GM04504 (cell line): ENCODE measurements at places on chromosomes 13 and 19.
A peak's percentile ranks its signal among the peaks of the same experiment; 100 is the strongest.

DNA sequence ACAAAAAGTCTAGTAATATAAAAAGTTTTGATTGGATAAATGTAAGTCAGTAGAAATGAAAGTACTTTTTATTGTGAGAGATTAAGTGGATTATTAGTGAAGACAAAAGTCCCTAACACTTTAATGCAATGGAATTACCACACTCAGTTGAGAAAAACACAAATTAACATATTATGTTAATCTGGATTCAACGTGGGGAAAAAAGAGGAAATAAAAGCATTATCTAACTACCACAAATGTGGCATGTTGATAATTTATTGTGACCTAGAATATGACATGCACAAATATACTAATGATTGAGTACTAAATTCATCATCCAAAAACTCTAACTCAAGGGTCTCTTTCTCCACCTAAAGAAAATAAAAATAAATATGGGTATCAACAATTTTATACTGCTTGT lies 41.5 kb downstream of the FOXO1 start:
- DNase-seq, result no peak

DNA sequence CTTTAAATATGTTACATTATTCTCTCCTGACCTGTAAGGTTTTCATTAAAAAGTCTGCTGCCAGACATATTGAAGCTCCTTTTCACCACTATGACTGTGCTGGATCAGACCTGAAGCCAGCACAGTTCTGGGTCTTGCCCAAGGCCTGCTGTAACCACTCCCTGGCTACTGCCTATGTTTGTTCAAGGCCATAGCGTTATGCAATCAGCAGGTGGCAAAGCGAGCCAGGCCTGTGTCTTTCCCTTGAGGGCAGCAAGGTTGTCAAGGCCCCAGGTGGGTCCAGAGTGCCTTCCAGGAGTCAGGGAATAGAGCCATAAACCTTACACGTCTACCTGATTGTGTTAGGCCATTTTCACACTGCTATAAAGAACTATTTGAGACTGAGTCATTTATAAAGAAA lies 496.8 kb upstream of the PCDH9 start:
- DNase-seq, result no peak

GRCh38 chr13:105641121-105641520 lies 894.3 kb downstream of the EFNB2 start:
- DNase-seq, result no peak

DNA sequence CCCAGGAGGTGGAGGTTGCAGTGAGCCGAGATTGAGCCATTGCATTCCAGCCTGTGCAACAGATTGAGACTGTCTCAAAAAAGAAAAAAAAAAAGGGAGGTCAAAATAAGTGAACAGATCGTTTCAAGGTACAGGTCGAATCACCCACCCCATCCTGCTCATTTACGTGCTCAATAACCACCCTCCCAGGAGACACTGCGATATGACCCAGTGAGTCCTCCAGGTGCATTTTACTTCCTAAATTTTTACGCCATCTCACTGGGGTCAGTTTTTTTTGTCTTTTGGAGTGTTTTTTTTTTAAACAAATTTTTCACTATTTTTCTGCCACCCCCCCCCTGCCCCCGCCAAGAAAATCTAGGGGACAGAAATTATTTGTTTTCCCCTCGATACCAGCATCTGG lies 68.1 kb downstream of the ZNF486 start:
- no peak for DNase-seq

DNA sequence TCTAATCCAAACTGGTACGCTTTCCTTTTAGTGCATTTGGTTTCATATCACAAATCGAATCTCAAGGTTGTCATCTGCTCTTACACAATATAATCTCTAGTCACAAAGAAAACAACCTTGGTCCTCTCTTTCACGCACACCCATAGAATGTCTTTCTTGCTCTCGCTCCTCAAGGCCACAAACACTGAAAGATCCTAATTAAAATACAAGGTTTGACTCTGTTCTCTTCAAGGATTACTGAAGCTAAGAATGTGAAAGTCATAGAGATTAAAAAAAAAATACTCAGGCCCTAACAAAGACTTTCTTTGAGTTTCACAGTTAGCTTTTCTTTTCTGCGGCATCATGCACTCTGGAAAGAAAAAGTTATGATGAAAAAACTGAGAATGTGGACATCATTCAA lies 891.5 kb downstream of the EFNB2 start:
- no peak for DNase-seq

- DNase-seq, result no peak
Observed at GRCh38 chr19:19745496-19746285, 12.8 kb upstream of the ZNF14 start.

DNA sequence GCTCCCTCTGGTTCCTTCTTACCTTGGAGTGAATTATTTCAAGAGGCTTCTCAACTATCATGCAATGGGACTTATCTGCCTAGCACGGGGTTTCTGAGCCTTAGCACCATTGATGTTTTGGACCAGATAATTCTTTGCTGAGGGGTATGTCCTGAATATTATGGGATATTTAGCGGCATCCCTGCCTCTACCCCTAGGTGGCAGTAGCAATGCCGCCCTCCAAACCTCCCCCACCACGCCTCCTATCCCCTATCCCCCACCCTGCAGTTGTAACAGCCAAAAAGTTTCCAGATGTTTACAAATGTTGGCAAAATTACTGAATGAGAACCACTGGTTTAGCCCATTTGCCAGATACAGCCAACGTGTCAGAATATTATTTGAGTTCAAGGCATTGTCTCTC lies 125.5 kb downstream of the POSTN start:
- no peak for DNase-seq

- DNase-seq, result no peak
Observed at GRCh38 chr13:24276306-24276705, 33.1 kb upstream of the C1QTNF9 start.

GRCh38 chr13:96792736-96793403 lies 201.4 kb downstream of the OXGR1 start:
- no peak for DNase-seq

GRCh38 chr13:47094734-47095434 lies 198.0 kb upstream of the HTR2A start:
- no peak for DNase-seq

GRCh38 chr13:38814331-38814730 lies 127.5 kb downstream of the FREM2 start:
- no peak for DNase-seq

- DNase-seq, result no peak
Observed at GRCh38 chr19:22616659-22617058, 17.5 kb upstream of the ZNF492 start.

GRCh38 chr13:90502762-90503161 lies 844.7 kb upstream of the MIR17HG start:
- DNase-seq, result no peak

- no peak for DNase-seq
Observed at GRCh38 chr13:101490406-101491015, 38.0 kb downstream of the ITGBL1 start.

GRCh38 chr19:40282920-40283319 lies 2.2 kb downstream of the AKT2 start:
- peak; percentile 31 for DNase-seq

GRCh38 chr13:27712421-27712820 lies 79.9 kb upstream of the GSX1 start:
- DNase-seq, result peak; percentile 11

GRCh38 chr13:46010148-46010547 lies 42.4 kb downstream of the ZC3H13 start:
- DNase-seq, result no peak

DNA sequence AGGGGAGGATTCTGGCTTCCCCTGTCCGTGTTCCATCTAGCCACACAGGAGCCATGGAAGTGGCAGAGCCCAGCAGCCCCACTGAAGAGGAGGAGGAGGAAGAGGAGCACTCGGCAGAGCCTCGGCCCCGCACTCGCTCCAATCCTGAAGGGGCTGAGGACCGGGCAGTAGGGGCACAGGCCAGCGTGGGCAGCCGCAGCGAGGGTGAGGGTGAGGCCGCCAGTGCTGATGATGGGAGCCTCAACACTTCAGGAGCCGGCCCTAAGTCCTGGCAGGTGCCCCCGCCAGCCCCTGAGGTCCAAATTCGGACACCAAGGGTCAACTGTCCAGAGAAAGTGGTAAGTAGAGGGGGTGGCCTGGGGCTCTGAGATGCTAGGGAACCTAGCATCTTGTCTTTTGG lies 1.5 kb downstream of the BABAM1 start:
- DNase-seq, result no peak

DNA sequence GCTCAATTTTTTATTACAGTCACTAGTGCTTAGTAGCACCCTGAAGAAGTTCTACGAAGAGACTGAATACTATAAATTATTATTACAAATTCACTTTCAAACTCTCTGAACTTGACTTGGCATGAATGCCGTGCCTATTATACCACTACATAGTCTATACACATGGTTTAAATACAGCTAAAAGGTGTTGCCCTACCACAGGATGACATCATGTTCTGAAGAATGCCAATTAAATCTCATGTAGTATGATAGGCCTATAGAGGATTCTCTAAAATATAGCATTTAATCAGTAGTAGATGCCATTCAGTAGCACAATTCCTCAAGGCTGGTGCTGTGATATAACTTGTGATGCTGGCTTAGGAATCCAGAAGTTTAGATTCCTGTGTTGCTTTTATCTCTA lies 16.7 kb upstream of the POSTN start:
- DNase-seq, result no peak

- DNase-seq, result no peak
Observed at GRCh38 chr19:48569814-48570213, 17.8 kb downstream of the SULT2B1 start.

GRCh38 chr19:17893766-17894165 lies 22.0 kb downstream of the SLC5A5 start:
- no peak for DNase-seq

- DNase-seq, result no peak
Observed at GRCh38 chr19:17784201-17785008, 10.5 kb upstream of the B3GNT3 start.

- DNase-seq, result peak; percentile 95
Observed at GRCh38 chr13:33285420-33286124, at the start of gene STARD13. STARD13 (minus strand) TSS chr13:33285755; CDS start chr13:33285638, 117 bp downstream.

DNA sequence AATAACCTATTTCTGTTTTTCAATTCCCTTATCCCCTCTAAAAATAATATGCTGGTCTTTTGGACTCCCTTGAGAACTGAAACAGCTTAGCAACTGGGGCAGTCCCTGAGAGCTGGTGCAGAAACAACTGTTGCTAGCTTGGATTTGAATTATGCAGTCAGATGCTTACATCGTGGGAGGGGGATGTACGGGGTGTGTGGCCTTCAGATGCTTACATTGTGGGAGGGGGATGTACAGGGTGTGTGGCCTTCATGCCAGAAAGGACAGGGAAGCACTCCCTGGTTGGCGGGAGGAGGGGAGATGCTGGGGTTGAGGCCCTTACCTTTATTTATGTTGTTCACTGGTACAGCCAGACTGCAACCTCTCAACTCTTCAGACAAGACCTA lies 25.6 kb downstream of the LRCH1 start:
- DNase-seq, result no peak

DNA sequence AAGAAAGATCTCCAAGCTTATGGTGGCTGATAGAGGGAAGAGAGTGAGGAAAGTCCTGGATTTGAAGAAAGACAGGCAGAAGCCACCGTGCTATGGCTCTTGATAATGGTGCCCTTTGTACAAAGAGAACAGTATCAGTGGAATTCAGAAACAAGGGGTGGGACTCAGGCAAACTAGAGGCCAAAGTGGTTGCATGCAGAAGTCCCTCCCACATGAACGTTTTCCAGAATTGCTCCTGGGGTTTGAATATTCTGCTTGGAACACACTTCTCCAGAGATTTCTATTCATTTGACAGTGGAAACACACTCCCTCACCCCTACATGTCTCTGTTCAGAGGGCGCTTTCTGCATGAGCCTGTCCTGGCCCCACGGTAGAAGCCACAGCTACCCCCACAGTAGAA lies 10.1 kb upstream of the MBNL2 start:
- DNase-seq, result no peak

- no peak for DNase-seq
Observed at GRCh38 chr13:24709186-24709913, 29.1 kb downstream of the ATP12A start.

GRCh38 chr13:100517728-100518127 lies 70.9 kb downstream of the GGACT start:
- DNase-seq, result no peak

DNA sequence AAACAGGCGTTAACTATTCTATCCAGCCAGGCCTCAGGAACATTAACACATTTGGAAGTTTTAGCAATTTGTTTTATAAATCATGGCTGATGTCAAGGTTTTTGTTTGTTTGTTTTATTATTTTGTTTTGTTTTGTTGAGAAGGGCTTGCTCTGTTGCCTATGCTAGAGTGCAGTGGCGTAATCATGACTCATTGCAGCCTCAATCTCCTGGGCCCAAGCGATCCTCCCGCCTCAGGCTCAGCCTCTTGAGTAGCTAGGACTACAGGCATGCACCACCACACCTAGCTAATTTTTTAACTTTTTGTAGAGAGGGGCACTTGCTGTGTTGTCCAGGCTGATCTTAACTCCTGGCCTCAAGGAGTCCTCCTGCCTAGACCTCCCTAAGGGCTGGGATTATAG lies 28.3 kb downstream of the NUP58 start:
- no peak for DNase-seq

DNA sequence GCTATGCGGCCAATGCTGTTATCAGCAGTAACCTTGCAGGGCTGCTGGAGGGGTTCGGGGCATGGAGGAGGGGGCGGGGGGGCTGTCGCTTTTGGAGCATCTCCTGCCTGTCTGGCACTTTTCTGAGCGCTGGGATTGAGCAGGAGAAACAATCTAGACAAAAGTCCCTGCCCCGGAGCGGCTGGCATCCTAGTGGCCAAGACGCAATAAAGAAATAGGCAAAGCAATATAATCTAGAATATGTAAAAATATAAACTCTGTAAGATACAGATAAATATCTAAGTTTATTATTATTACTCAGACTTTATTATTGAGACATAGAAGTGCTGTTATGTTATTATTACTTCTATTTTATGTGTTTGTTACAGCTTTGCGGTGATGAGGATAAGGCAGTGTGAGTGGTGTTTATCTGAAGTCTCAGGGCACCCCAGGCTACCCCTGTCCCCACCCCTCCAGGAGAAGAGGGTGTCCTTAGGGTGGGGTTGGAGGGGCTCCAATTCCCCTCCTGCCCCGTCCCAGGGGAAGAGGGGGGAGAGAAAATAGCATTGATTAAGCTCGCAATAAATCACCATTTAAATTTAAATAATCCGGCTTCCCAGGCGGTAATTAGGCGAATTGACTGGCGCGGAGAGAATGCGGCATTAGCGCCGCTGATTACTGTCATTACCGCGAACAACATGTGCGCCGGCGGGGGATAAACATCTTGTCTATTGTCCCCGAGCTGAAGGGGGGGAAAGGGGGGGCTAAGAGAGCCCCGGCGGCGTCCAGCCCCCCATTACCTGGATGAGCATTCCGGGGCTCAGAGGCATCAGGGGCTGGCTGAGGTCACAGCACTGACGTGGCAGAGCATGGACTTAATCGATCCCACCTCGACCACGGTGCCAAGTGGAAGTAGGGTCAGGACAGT lies 3.2 kb downstream of the NPAS1 start:
- no peak for DNase-seq

DNA sequence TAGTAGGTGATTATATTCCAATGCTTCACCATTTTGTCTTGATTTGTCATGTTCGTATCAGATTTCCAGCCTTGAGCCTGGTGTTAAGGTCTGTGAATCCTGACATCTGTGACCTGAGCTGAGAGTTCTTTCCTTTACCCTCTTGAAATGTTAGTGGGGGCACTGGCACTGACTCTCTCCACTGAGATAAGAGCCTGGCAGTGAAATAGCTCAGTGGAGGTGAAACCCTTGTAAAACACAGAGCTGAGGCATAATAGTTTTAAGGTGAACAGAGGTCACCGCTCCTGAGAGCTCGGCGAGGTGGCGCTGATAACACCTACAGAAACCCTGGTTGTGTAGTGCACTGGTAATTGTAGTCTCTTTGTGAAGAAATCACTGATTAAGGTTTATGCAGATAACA lies 748.2 kb downstream of the DIAPH3 start:
- DNase-seq, result no peak
